CD4-positive, alpha-beta T cell treated with Interleukin-12 subunit alpha and Interleukin-12 subunit beta, for 1 hour (primary cell): ENCODE measurements at places on chromosomes 5 and 9.

DNA sequence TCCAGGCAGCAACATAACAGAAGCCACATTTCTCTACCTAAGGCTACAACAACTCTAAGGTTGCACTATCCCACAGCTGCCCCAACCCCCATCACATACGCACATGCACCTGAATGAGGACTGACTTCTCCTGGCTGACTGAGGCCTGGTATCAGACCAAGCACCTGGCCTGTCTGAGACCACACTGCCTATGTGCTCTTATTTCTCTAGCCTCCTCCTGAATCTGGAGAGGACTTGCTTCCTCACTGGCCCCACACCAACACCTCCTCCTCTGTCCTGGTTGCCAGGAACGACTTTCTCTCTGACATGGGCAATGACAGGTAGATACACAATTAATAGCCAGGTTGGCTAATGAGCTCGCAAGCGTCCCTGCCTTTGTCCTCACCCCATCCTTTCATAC is 14.9 kb upstream of the VDAC1 start:
- no peak for DNase-seq

- no peak for DNase-seq
Observed at GRCh38 chr9:87109851-87110250, 162.5 kb upstream of the GAS1 start.

- no peak for DNase-seq
Observed at GRCh38 chr9:28938981-28939380, 1365.7 kb upstream of the C9orf72 start.

DNA sequence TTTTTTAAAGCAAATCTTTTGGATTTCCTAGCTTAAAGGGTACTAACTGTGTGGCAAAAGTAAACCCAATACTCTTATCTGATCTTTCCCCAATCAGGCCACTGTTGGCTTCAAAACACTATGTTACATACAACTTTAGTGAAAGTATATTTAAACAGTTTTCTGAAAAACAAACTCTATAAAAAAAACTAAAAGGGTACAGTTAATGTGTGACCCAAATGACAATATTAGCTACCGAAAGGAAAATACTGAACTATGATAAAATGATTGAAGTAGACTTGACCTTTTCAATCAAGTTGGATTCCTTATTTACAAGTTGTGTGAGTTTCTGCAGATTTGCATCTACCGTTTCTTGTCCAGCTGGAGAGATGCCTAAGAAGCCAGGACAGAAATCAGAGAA is 5.8 kb downstream of the MTX3 start:
- DNase-seq = no peak

DNA sequence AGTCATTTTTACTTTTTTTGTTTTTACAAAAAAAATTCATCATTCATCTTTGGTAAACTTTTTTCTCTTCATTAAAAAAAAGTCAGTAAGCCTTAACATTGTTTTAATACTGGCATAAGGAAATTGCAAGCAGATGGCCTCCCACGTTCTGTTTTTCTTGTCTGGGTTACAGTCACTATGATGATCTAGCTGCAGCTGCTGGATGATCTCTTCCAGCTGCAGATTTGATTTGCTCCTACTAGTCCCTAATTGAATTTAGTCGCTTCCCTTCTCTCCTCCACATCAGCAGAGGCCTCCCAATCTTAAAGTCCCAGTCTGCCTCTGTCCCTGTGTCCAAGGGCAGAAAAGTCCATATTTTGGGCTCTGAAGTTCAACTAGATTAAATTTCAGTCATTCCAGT is 106.8 kb upstream of the PTGER4 start:
- DNase-seq = no peak

DNA sequence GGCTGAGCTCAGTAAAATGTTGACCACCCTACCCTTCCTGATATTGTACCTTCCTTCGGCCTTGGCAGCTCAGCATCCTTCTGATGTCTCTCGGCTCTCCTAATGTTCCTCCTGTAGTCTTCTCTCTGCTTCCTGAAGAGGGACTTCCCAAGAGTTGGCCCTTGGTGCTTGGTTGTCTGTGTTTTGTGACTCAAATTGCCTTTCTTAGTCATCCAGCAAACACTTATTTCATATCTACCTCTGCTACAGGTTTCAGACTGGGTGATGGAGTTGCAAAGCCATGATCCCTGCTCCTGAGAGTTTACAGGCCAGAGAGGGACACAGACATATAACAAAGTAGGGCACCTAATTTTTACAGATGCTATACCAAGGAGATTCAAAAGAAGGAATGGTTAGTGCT is 70.1 kb downstream of the SV2C start:
- DNase-seq = no peak
